ENCODE measurements at places on chromosomes 5 and 9.

DNA sequence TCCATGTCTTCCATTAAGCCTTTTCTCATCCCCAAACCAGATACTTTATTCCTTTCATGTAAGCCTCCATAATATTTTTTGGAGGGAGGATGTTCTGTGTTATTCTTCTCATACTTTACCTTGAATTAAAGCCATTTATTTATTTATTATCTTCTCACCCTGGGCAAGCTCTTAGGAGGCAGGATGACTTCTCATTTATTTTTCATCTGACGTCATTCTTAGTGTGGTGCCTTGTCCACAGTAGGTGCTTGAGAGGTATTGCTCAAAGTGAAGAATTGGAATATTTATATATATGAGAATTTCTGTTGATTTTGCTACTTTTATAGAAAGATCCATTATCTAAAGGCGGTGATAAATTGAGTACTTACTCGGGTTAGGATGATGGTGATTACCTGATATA lies 458.3 kb upstream of the ACTBL2 start:
- no peak for DNase-seq

DNA sequence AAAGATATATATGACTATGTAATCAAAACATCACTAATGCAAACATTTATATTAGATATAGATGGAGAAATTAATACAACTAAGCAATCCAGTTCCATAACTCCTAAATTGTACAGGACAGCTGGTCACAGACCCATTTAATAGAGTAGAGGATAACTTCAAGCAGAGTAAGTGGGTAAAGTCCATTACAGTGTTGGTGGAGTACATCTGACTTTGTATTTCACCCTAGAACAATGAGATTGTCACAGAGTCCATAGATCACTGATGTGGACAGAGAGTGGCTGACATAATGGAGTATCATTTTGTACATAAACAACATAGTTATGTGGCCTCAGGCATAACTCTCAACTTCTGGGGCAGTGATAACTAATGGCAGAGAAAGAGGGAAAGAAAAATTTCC lies 267.8 kb upstream of the KLF9 start:
- DNase-seq: no peak

GRCh38 chr9:84617411-84618029 lies 52.0 kb upstream of the NTRK2 start:
- DNase-seq: no peak

DNA sequence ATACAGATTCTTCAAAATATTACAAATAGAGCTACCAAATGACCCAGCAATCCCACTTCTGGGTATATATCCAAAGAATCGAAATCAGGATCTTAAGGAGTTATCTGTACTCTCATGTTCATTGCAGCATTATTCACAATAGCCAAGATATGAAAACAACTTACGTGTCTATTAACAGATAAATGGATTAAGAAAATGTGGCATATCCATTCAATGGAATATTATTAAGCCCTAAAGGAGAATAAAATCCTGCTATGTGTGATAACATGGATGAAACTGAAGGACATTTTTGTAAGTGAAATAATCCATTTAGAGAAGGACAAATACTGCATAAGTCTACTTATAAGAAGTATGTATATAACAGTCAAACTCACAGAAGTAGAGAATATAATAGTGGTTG lies 450.6 kb downstream of the TMEM232 start:
- no peak for DNase-seq

DNA sequence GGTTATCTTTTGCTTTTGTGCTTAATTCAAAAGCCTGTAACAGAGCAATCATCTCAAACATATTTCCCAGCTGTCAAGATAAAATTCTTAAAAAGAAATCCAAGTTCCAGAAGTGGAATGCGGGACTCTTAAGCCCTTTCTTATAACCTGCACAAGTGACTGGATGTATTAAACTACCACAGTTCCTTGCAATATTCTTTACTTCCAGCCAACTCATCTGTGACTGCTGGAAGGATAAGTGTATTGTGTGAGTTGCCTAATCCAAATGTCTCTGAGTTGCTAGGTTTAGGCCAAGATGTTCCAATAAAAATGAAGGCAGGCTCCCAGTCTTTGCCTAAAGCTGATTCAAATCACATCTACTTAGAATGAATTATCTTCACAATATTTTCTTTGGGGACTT lies 159.2 kb upstream of the SLC24A2 start:
- no peak for DNase-seq

GRCh38 chr9:1580215-1580614 lies 434.9 kb upstream of the SMARCA2 start:
- DNase-seq: no peak

DNA sequence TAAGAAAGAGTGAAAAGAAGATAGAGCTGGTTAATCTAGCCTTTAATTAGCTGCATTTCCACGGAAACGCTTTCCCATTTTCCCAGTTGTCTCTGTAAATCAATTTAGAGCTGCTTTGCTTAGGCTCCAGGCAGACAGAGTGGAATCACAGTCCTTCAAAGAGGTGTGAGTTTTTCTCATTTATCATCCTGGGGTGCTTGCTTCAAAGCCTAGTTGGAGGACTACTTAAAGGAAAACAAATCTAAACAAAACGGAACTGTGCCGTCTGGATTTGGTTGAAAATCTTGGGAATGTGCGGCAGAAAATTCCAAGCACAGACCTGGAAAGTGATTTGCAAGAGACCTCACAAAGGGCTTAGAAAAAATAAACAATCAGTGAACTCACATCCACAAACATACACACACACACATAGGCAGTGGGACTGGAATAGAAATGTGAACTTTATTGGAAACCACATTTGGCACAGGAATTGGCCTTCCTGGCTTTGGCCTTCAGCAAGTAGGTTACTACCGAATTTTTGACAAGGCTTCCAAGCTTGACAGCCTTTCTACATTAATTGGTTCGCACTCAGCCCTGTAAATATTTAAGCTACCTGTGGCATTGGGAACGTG lies 235.2 kb upstream of the SLC24A2 start:
- DNase-seq: no peak

DNA sequence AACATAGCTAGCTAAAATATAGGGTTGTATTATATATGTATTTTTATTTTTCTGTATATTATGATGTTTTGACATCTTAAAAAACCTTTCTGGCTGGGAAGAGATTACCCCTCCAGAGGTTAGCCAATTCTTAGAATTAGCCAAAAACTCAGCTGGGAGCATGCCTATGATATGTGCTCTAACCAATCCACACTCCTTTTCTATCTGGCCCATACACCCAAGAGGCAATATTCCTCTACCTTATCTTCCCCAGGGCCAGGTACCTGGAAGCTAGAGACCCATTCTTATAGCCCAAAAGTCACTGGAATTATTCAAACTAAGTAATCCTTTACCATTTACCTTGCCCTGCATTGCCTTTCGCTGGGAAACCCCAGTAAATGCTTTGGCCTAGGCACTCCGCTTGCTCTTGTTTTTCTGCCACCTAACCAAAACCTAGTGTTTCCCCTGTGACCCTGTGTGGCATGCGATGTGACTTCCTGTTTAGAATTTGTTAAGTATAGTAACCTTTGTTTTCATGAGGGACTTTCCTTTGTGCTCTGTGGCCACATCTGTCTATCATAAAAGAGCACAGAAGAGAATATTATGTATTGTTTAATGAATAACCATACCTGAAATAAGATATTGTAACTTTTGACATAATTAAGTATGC lies 37.4 kb downstream of the CSNK1G3 start:
- DNase-seq: no peak

- DNase-seq: no peak
Measured at GRCh38 chr5:132353486-132353995, 16.0 kb upstream of the SLC22A5 start.

- no peak for DNase-seq
Measured at GRCh38 chr9:706606-707459, 134.7 kb upstream of the DMRT1 start.

GRCh38 chr9:21904776-21905175 lies 89.4 kb downstream of the CDKN2A start:
- DNase-seq: no peak

- DNase-seq: peak; percentile 80
Measured at GRCh38 chr5:78526049-78526525, 122.5 kb downstream of the LHFPL2 start.

DNA sequence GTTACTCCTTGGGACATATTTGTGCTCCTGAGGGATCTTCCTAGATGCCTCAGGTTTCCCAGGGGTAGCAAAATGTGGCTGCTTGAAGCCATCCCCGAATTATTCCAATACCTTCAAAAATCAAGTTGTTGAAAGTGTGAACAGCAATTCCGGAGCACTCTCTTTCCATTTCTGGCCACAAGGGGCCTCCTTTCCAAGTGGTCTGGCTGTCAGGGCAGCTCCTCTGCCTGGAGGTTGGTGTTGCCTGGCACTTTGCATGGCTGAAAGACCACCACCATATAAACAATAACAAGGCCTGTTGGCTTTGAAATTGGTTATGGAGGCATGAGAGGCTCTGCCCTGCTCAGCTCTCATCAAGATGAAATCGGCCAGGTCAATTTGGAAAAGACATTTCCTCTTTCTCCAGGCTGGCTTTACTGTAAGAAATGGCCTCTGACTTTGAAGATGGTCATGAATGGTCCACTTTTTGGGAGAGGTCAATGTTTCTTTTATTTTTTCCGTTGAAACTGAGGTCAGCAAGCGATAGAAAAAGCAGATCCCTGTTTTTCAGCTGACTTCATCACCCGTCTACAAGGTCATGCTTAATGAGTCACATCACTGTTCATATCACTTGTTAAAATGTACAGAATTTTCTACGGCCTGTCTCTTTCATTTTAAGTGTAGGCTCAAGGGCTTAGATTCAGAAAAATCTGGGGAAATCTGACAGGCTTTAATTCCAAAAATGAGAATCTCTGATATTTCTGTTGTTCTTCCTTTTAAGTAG lies 481.1 kb upstream of the ZNF608 start:
- DNase-seq: no peak

GRCh38 chr9:21533597-21533996 lies 51.5 kb upstream of the IFNE start:
- no peak for DNase-seq

GRCh38 chr5:89282554-89283510 lies 399.8 kb upstream of the MEF2C start:
- DNase-seq: no peak

GRCh38 chr9:135100241-135100681 lies 12.8 kb downstream of the OLFM1 start:
- DNase-seq: no peak

DNA sequence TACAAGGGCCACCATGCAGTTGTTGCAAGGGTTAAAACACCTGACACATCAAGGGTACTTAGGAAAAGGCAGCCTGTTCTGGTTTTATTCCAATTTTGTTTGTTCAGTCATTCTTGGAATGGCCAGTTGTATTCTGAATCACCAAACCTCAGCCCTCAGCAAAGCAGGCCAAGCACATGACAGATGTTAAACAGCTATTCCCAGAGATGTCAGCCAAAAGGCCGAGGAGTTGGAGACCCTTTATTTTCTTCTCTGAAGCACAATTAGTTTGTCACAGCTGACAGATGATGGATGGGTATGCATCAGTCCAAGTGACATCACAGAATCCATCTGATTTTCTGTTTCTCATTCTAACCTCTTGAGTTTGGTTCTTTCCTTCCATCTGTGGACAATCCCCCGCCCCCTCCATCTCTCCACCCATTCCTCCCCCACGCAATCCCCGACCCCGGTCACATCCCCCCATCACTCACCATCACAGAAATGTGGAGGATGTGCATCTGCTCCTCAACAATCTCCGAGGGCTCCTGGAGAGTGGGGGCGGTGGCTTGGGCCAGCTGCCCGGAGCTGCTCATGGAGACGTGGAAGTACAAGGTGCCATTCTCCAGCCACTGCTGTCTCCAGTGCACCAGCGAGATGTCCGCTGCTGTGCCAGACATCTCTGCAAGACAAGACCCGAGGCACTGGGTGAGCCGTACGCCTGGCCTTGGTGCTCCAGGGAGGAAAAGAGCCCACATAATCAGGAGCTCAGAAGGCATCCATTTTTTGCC lies 123.8 kb downstream of the ASTN2 start:
- DNase-seq: no peak

DNA sequence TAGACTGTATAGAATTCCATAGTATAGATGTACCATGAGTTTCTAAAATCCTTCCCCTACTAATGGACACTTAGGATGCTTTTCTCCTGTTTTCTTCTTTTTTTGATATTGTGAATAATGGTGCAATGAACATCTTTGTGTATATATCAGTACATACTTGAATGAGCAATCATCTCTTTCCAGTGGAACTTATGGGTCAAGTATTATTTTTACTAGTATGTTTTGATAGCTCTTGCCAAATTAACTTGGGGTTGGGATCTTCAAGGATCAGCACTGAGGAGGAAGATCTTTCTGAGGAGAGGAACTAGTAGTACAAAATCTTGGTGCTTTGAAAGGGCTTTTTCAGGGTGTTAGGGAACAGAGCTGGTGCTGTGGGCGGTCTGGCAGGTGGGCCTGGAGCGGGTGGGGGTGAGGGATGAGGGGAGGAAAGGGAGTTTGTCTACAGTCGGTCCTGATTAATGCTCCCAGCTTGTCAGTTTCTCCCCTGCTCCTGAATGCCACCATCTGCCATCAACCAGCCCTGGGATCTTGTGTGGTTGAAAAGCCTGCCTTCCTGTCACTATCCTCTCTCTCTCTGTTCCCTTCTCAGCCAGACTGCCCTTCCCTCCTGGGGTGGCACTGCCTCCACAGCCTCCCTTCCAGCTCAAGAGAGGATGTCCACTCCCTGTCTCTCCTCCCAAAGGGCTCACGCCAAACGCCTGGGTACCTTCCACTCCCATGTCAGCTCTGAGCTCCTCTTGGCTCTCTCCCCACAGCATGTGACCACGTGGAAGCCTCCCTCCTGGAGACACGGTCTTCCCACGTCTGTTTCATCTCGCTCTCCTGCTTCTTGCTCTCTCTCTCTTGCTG lies 185.9 kb downstream of the DAB2IP start:
- no peak for DNase-seq

DNA sequence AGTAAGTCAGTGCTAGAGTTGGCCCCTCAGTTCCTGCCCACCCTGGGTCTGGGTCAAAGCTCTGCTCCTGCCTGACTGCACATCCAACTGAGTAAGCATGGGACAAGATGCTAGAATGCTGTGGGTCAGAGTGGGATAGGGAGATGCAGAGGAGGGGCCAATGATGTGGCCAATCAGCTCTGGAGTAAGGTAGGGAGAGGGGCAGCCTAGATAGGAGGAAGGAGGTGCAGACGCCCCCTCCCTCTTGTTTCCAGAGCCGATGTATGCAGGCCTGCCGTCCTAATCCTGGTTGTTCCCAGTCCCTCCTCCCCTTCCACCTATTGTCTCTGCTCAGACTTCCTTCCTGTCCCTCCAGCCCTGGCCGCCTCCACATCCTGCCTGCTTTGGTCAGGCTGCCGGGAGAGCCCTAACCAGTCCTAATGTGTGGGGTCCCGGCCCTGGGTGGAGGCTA lies 1.3 kb downstream of the ARAP3 start:
- no peak for DNase-seq

- peak; percentile 45 for DNase-seq
Measured at GRCh38 chr9:136485049-136486045, 2.5 kb upstream of the SEC16A start.

- DNase-seq: no peak
Measured at GRCh38 chr9:69831611-69832010, 11.0 kb downstream of the CFAP95 start.

- no peak for DNase-seq
Measured at GRCh38 chr9:135078361-135078821, 9.1 kb upstream of the OLFM1 start.
